ENCODE measurements at places on chromosomes 6 and 20.

DNA sequence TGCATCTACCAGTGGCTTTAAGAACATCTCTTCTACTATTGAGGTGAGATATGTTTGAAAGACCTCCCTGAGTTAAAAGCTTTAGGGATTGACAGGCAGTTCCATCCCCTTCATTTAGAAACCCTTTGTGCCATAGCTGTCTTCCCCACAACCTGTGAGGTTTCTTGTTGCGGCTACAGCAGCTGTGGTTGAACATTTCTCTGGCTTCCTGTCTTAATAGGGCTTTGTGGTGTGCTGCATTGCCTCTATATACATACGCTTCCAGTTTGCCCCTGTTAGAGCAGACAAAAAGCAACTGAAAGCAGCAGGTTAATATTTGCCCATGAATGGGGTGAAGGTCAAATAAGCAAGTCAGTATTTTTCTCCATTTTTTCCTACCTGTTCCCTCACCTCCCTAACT is 210.2 kb downstream of the TMEM200A start:
- DNase-seq: no peak

GRCh38 chr6:18676548-18676947 is 289.4 kb downstream of the RNF144B start:
- DNase-seq: no peak

- no peak for DNase-seq
Measured at GRCh38 chr6:53761036-53761435, 33.8 kb upstream of the LRRC1 start.

- no peak for DNase-seq
Measured at GRCh38 chr6:132251711-132252110, 149.6 kb downstream of the MOXD1 start.

GRCh38 chr6:144920391-144920961 is 635.3 kb downstream of the UTRN start:
- no peak for DNase-seq

DNA sequence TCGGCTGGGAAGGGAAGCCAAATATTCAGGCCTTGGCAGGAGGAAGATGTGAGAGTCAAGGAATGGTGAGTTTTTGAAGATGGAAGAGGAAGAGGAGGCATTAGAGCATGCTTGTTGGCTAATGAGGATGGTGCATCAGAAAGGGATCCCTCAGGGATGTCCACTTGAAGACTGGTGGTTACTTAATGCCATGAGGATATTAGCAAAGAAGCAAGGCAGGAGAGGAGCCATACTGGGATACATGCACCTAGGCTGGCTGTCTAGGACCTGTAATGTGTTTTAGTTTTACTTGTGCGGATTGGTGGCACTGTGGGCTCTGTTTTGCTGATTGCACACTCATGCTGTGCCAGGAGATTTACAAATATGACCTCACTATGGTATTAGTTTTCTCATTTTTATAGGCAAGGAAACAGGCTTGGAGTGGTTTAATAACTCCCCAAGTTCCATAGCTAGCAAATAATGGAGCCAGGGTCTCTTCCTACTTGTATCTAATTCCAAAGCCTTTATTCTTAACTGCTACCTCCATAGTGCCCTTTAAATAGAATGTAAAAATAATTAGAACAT is 37.8 kb downstream of the NCOA7 start:
- DNase-seq: no peak

- no peak for DNase-seq
Measured at GRCh38 chr6:144581812-144582537, 296.8 kb downstream of the UTRN start.

All from NCI-H510A treated with DMSO at 0.1 percent for 48 hours (cell line).